ENCODE measurements at places on chromosomes 1 and 21.
A peak's percentile ranks its signal among the peaks of the same experiment; 100 is the strongest.

DNA sequence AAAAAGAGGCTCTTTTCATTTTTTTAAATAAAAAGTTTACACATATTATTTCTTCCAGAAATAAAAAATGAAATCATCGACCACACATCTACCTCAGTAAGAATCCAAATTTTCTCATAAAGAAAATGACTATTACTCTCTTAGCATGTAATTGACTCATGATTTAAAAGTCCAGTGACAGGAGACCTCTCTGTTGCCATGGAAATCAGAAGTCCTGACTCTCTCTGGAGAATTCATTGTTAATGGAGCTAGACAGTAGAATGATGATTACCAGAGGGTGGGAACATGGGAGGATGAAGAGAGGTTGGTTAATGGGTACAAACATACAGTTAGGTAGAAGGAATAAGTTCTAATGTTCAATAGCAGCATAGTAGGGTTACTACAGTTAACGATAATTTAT is 5.0 kb upstream of the CLCA4 start:
- DNase-seq: no peak

DNA sequence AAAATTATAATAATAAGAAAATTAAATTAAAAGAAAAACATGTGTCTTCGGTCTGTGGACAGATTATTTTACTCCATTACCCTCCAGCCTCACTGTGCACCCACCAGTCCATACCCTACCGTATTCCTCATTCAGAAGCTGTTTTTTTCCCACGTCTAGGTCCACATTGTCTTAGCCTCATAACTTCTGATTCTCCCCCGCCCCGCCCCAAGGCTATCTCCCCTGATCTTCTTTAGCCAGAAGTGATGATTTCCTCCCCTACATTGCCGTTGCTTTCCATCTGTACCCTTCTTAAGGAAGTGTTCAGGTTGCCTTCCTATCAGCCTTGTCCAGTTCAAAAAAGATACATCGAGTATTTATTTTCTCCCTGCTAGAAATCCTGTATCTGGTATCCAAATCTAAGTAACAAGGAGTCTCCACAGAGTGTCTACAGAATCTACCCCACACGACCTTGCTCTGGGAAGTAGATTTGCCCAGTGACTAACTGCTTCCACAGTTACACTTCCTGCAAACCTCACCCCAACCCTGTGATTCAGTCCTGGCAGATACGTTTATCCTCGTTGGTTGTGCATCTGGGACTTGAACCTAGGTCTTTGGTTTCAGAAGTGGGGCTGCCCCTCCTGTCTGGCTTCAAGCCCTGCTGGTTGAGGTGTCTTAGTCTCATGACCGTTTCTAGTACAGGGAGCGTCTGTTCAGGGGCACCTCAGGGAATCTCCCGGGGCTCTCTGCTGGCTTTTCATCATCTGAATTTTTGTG is 470.2 kb downstream of the CAMTA1 start:
- DNase-seq: no peak

DNA sequence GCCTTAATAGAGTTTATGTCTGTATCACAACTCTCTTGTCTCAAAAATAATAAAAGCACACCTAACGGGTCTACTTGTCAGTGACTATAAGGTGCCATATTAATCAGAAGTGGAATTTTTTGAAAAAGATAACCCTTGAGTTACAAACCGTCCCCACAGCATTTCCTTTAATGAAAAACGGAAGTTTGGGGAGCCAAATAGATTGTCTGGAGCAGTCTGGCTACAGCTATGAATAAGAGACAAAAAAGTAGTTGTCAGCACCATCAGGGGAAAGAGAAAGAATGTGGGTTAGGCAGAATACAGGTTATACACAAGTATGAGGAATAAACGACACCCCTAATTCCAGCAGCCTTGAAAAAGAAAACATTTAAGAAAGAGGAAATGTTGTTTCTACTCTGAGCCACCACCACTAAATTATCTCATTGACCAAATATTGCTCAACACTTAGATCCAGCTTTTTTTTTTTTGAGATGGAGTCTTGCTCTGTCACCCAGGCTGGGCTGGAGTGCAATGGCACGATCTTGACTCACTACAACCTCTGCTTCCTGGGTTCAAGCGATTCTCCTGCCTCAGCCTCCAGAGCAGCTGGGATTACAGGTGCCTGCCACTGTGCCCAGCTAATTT is 29.4 kb upstream of the USP24 start:
- no peak for DNase-seq

DNA sequence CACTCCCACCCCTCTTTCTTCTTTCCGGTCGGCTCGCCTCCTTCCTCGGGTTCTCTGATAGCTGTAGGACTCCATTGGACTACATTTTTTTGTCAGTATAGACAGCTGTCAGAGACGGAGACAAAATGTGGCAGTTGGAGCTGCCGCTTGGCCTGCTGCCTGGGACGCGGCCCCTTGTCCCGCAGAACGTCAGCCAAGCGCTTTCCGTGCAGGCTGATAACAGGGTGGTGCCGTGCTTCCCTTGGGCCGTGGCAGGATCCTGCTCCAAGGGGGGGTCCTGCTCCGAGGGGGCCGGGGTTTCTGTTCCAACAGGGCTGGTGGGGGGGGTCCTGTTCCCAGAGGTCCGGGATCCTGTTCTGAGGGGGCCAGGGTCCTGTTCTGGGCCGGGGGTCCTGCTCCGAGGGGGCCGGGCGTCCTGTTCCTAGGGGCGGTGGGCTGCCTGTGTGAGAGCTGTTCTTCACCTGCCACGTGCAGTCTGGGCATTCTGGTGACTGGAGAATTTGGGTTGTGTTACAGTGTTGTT is 4.9 kb downstream of the SKI start:
- DNase-seq: no peak

DNA sequence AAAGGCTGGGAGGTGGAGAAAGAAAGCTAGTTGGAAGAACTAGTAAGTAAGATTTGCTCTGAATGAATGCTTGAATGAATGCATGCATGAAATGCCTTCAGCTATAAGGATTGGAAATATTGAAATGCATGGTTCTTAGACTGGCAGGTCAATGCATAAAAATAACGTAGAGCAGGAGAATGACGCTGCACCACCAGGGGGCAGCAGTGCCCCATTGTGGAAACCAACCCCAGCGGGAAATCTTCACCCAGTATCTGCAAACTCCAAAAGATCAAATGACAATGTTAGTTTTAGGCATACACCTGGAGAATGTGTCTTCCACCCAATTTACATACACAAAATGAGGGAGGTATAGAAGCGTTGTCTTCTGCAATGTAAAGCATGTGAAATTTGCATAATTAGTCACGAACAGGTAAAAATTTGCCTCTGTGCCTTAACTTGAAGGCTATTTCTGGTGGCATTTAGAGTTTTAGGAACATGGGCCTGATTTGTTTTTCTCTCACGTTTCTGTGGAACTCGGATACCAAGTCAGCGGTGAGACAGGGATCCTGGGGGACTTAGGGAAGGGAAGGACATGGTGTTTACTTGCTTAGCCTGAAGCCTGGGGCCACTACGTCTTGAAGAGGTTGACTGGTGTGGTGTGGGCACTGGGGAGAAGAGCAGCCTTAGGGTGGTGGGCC is 78.6 kb downstream of the HHAT start:
- peak; percentile 68 for DNase-seq

- peak; percentile 56 for DNase-seq
Measured at GRCh38 chr1:32394890-32395432, 720 bp upstream of the BSDC1 start.

DNA sequence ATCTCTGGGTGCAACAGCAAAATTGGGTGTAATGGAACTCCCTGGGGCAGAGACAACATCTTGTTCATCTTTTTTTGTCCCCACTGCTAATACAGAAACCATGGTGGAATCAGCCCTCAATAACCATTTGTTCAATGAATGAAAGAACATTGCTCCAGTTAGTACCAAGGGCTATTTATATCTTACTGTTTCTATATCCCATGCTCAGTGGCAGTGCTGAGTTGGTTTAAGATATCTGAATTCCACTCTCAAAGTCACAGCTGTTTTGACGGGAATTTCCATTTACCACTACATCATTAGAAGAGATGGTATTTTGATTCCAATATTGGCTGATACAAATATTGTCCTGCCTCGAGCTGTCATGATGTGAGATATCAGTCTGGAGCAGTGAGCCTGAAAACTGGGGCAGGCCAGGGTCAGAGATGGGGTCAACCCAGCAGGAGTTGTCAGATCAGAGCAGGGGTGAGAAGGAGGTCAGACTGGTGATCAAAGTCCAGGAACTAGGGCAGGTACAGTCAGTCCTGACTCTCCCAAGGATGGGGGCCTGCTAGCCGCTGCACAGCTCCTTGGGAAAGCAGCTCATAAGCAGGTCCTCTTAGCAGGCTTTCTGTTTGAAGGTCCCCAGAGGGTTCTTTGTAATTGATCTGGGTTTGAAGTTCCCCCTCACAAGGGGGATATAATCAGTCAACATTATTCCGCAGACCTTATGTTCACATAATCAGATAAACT is 5.8 kb upstream of the PHC2 start:
- no peak for DNase-seq

DNA sequence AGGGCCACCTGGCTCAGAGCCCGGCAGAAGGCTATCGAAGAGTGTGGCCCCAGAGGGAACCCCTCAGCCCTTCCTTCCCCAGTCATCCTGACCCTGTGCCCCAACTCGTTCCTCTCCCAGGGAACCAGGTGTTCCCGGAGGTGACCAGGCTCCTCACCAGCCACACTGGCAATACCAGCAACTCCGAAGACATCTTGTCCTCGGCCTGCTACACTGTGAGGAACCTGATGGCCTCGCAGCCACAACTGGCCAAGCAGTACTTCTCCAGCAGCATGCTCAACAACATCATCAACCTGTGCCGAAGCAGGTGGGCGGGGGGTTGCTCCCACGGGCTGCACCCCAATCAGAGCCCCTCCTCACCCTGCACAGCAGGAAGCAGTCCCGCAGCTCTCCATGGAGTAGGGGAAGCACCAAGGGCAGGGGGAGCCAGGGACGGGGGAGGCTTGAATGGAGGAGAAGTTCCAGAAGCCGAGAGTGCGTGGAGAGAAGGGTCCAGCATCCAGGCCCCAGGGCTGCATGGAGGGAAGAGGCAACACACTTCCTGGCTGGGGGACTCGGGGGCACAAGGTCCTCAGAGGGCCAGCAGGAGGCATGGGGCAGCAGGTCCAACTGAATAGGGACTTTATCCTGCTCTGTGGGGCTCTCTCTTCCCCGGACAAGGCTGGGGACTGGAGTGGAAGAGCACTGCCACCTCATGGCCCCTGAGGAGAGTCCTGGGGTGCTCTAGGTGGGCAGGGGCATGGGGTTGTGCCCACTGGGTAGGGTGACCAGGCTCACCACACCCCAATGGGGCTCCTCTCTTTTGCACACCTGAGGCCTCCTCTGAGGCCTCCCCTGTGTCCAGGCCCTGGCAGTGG is 41.7 kb downstream of the PKP1 start:
- no peak for DNase-seq

GRCh38 chr1:212625781-212626450 is 17.4 kb downstream of the ATF3 start:
- no peak for DNase-seq

DNA sequence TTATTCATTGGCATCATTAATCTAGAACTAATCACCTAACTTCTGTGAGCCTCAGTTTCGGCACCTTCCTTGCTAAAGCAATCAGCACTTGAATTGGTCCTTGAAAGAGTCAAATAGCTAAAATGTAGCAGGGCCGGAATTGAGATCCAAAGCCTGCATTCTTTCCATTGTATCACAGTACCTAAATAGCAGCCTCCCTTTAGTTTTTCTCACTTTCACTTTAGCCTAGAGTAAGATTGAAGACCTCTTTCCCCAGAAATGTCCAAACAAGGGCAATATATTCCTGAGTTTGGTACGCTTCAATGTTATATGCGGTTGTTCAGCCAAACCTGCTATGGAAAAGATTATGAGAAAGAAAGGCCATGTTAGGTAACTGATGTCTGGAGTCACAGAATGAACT is 121.9 kb upstream of the BMP8A start:
- DNase-seq: no peak

DNA sequence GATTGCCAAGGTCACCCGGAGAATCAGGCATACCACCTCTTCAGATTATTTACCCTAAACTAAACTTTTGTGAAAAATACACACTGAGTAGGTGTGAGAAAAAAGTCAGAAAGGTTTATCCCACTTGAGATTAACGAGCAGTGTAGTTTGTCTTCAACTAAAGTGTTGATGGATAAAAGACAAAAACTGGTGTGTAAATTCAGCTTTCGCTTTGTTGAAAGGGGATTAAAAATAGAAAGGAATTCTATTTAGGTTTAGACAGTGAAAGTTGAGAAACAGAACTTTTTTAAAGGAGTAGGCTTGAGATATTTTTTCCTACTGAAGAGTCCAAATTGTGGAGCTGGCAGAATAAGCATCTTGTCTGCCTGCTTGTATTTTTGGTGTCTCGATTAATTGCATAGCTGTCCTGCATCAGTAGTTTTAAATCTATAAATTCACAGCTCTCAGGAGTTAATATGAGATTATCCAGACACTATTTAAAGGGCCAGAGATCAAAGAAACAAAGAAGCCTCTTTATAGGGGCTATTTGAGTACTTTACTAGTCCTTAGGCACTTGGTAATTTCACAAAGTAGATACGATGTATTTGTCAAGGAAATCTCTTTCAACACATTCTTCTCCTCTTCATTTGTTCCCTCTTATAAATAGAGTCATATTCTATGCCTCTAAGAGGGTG is 46.7 kb upstream of the RABGAP1L start:
- peak; percentile 15 for DNase-seq

GRCh38 chr1:182816863-182817262 is 22.3 kb upstream of the DHX9 start:
- DNase-seq: no peak

DNA sequence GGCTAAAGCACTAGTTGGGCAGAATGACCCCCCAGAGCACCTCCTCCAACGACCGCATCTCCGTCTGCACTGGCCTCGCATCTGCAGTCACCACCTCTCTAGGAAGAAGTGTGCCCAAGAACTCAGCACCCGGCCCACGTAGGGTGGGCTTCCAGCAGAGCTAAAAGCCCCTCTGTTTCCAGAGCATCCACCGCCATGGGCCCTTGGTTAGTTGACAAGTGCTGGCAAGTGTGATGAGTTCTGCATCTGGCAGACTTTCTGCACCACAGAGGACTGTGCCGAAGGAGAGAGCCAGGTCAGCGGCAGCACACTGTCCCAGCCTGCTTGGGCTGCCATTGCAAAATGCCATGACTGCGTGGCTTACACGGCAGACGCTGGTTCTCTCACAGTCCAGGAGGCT is 76.4 kb upstream of the COL6A1 start:
- DNase-seq: no peak

DNA sequence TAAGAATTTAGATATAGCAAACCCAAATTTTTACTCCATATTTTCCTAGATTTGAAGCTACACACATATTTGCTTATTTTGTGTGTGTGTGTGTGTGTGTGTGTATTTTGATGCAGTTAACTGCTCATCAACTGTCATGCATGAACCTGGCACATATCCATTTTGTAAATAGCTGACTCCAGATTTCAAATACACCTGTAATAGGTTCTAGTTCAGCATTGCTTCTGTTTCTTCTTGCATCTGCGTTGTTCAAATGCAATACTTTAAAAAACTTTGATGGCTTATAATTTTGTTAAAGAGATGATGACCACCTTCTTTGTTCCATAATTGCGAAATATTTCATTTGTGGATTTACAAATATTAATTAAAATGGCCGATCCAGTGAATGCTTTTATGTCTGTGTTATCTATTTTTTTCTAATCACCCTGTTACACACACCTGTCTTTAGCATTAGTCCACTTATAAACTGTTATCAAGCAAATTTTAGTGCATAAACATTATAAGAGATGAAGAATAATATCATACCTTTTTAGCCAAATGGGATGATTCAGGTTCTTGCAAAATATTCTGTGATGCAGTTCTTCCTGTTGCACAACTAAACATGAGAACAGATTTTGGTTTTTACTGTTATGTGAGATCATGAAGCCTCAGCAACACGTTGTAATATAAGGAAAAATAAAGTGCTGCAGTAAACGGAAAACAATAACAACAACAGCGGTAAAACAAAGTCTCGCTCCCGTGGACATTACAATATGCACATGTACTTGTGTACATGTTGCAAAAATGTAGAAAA is 12.7 kb upstream of the S100A11 start:
- DNase-seq: no peak

- no peak for DNase-seq
Measured at GRCh38 chr1:3814771-3815561, 18.7 kb upstream of the LRRC47 start.
